ENCODE measurements at places on chromosomes 5 and 9. TPM values are rescaled to one million over a fixed set of nuclear protein-coding genes. Genes with fewer than 3 reads are reported as not detected.
A peak's percentile ranks its signal among the peaks of the same experiment; 100 is the strongest.

- DNase-seq: no peak
Measured at GRCh38 chr5:173590436-173591055, 25.9 kb downstream of the BOD1 start.

DNA sequence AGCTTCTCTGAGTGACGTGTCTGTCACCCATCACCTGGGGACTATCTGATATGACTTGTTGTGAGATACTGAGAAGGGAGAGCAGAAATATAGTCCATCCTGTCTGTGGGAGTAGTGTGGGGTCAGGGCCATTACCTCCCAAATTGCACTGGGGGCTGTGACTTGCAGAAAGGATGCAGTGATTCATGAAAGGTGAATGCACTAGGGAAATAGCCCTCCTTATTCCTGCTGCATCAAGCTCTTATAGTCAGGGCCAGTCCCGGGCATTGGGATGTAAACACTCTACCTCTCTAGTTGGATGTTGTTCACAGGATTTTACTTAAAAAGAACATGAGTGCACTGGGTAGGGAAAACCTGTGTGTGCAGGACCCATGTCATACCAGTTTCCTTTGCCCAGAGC is 124.8 kb downstream of the STK32A start:
- no peak for DNase-seq

PCDHA4 gene
- polyA plus RNA-seq: not detected

PDE8B gene
- polyA plus RNA-seq: not detected

DNA sequence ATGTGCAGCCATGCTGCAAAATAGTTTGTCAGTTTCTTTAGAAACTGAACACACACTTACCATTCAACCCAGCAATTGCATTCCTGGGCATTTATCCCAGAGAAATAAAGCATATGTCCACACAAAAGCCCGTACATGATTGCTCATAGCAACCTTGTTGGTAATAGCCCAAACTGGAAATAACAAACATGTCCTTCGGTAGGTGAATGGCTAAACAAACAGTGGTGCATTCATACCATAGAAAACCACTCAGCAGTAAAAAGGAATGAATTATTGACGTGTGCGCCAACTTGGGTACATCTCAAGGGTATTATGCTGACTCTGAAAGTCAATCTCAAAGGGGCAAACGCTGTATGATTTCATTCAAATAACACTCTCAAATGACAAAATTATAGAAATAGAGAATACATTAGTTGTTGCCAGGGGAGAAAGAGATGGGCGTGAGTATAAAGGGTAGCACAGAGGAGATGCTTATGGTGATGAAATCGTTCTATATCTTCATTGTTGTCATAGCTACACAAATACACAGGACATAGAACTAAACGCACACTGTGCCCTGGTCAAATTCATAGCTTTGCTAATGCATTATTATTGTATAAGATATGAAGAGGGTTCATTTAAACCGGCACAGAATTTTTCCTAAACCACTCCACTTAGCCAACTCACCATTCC is 58.2 kb downstream of the DRD1 start:
- DNase-seq: peak; percentile 42

HRH2 gene
- polyA plus RNA-seq: not detected

DNA sequence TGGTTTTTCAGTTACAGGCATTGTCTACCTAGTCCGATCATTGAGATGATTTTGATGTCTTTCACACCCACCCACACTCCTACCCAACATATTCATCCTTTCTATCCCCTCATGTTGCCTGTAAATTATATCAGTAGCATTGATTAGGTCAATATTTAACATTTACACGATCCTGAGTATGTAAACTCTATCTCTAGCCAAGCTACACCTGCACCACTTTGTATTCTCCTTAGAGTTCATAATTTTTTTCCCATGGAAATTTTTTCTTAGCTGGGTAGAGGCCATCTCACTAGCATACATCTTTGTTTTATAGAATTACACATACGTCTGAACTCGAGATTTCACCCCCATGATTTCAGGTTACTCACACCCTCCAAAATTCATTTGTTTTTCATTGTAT is 30.6 kb downstream of the GCNT4 start:
- no peak for DNase-seq

DNA sequence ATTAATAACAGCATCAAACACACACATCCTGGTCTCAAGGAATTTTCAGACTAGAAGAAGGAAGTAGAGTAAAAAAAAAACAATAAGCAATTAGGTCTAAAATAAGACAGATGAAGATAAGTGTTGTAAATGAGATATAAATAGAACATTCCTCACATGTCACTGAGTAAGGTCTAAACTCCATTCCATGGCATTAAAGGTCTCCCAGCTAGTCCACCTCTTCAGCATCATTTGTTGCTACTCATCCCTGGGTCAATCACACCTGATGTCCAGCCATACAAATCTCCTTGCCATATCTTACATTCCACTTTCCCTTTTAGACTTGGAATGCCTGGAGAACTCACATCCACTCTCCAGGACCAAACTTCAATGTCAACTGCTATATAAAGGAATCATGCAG is 214.1 kb upstream of the KLF4 start:
- DNase-seq: no peak

PCDH12 gene
- polyA plus RNA-seq: 0.02 TPM

DNA sequence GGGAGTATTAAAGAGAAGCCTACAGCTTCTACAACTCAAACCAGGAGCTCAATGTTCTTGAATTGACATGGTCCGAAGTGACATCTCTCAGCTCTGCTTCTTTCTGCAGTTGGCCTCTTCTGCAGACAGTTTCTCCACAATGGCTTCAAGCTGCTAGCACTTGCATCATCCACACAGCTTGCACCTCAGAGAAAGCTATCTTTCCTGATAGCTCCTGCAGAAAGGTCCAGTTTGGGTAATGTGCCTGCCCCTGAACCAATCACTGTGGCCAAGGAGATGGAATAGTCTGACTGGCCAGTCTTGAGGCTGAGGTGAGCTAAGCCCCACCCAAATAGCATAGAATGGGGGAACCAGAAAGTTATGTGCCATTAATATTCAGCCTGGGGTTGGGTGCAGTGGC is 95.8 kb upstream of the ABCA1 start:
- no peak for DNase-seq

DNA sequence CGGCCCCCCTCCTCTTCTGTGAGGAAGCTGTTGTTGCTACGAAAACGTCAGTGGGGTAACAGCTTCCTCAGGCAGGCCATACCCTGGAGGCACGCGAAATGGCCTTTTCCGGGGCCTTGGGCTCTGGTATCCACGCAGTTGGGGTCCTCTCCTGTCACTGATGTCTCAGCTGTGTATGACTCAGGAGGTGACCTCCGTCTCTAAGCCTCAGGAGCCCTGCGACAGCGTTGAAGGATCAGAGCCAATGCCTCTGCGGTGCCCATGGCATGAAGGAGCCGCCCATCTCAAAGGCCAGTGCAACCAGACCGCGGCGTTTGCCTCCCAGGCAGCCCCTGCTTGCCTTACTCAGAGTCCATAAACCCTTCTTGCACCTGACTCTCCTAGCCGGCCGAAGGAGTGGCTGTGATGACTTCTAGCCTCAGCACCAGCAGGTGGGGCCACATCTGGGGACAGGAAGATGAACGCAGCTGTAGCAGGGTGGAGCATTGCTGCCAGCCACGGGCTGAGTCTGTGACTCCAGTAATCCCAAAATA is 1.0 kb upstream of the MXD3 start:
- DNase-seq: no peak

DNA sequence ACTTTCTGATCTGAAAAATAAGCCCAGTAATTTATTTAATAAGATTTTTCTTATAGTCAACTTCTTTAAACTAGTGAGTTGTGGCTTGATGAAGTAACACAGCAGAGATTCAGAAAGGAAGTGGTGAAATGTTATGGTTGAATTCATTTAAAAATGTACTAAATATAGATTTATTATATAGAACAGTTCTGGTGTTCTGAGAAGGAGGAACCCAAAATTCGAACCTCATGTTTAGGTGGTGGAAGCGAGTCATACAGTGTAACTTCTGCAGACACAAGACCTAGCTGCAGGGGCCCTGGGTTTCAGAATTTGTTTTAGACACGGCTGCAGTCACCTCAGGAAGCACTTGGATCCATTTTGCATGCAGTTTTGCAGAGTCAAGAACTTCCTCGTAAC is 188.2 kb downstream of the TRIO start:
- no peak for DNase-seq

GRCh38 chr9:87601176-87601575 is 103.5 kb downstream of the DAPK1 start:
- no peak for DNase-seq

TMOD1 gene
- not detected for polyA plus RNA-seq

DNA sequence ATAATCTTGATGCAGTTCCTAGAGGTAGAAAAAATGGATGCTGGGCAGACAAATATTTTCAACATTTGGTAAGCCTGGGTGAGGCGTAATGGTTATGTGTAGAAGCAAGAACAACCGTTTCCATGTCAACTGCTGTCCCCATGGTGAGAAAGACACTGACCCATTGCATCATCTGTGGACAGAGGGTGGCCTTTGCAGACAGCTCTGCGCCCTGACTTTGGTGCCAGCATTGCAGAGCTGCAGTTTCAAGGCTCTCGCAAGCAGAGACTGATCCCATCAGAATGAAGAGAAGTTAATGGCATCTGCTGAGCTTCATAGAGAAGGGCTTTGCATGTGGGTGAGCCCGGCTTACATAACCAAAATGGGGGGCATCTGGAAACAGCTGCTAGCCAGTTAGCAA is 179.0 kb upstream of the ADRA1B start:
- no peak for DNase-seq

C9 gene
- not detected for polyA plus RNA-seq

AHRR gene
- 0.07 TPM for polyA plus RNA-seq

GABRA1 gene
- polyA plus RNA-seq: not detected

DAB2 gene
- polyA plus RNA-seq: 2.7 TPM

- no peak for DNase-seq
Measured at GRCh38 chr5:64333886-64334285, 168.2 kb downstream of the RNF180 start.

DNA sequence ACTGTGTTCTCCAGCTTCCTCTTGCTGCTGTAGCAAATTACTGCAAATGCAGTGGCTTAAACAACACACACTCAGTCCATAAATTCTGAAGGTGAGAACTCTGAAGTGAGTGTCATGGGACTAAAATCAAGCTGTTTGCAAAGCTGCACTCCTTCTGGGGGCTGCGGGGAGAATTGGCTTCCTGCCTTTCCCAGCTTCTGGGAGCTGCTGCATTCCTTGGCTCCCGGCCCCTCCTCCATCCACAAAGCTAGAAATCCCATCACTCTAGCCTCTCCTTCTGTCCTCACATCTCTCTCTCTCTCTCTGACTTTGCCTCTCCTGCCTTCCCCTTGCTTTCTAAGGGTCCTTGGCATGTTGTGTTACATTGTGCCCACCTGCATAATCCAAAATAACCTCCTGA is 14.2 kb upstream of the MED10 start:
- no peak for DNase-seq

- no peak for DNase-seq
Measured at GRCh38 chr9:4061717-4062116, 238.2 kb downstream of the GLIS3 start.

DNA sequence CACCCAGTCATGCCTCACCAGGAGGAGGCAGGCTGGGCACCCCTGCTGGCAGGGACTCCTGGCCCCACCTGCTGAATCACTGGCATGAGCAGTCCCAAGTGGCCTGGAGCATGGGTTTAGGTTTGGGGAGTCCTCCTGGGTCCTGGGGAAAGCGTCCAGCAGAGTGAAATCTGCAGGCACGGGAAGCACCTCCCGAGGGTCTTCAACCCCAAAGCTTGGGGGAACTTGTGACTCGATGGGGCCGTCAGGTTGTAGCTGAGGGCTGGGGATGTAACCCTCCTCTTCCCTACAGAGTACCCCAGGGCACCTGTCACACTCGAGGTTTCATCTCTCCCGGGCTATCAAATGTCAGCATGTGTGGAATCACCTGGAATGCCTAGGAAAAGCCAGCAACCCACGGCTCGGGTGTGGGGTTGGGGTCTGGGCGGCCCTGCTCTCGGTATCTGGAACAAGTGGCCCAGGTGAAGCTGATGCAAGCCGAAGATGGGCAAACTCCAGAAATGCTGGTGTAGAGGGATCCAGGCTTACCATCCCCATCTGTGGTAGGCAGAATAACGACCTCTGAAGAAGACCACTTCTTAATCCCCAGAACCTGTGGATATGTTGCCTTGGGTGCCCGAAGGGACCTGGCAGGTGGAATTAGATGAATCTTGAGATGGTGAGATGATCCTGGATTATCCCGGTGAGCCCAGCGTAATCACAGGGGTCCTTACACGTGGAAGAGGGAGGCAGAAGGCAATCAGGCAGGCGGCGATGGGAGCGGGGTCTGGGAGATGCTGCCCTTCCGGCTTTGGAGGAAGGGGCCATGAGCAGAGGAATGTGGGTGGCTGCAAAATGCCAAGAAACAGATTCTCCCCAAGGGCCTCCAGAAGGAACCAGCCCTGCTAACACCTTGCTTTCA is 6.1 kb upstream of the RASGEF1C start:
- DNase-seq: no peak

ZNF483 gene
- polyA plus RNA-seq: 0.17 TPM

DNA sequence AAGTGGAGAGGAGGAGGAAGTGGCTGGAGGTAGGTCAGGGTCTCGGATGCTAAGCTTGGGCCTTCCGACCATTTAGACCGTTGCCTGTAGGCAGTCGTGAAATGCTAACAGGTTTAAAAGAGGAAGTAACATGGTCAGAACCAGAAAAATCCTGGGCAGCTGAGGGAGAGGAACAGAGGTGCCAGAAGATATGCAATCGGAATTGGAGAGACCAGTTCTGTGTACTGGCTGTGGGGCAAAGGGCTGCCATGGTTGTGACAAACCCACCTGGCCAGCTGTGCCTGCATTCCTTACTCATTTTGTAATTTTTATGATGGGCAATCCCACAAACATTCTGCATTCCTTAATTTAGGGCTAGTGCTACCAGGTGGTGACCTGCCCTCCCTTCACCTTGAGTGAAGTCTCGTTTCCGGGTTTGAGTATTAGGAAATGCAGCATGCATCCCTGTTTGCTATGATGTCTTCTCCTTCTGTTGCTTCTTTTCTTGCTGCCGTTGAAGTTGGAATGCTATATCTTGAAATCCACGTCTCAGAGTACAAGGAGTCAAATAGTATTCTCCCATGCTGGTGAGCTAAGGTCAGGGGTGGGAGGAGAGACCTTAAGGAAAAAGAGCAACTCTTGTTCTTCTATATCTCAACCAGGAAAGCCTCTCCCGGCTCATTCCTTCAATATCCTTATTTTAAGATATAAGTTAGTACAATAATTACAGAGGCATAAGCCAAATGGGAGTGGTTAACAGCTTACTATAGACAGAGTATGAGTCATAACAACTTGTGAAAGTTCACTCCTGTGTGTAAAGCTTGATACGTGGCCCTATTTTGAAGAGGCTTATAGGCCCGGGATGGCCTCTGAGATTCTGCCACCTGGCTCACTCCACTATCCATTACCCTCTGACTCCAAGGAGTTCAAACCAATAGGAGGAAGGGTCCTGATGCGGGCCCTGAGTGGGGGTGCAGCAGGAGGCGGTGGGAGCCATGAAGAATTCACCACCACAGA is 37.0 kb downstream of the B4GALT1 start:
- DNase-seq: peak; percentile 60

FOXD4L6 gene
- not detected for polyA plus RNA-seq

DNA sequence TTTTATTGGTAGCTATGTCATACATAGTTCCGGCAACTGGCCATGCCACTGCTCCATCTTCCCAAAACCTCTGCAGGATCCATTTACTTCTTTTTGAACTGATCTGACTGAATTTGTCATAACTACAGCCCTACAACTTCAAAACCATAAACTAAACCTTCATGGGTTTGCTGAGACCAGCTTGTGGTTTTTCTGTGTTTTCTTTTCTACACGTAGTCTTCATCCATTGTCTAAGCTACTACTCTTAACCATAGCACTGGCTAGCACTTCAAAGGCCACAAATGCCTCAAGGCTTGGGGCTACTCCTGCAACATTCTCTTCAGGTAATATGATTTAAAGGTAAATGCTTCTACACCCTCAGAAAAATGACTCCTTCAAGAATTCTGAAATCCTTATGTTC is 9.0 kb upstream of the KIF2A start:
- DNase-seq: no peak
